Posterior vena cava (tissue), 2 donors: ENCODE measurements at places on chromosomes 5 and 9. TPM values are rescaled to one million over a fixed set of nuclear protein-coding genes. Genes with fewer than 3 reads are reported as not detected.
A peak's percentile ranks its signal among the peaks of the same experiment; 100 is the strongest.

DNA sequence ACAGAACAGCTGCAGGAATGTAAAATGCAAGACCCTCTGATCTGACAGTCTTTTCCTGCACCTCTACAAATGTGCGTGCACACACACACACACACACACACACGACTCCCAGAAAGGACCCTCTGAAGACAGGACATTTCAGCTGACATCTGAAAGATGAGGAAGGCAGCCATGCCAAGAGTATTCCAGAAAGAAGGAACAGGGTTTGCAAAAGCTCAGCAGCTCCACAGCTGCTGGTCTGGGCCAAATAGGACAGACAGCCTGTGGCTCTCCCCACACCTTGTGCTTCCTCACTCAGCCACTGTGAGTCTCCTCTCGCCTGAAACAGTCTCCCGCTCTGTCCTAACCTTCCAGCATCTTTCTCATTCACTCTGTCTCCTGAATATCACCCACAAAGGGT lies 189.0 kb downstream of the PALM2AKAP2 start:
- no peak for DNase-seq

- no peak for DNase-seq
Observed at GRCh38 chr9:79661279-79661678, 89.5 kb downstream of the TLE4 start.

The ENTPD2 gene
- total RNA-seq, result 1.2 TPM

The TMEM252 gene
- not detected for total RNA-seq

The GABRA6 gene
- not detected for total RNA-seq

The DDX31 gene
- 6.9 TPM for total RNA-seq

- DNase-seq, result no peak
Observed at GRCh38 chr5:129858131-129858675, 46.1 kb upstream of the CHSY3 start.

The HTR1A gene
- not detected for total RNA-seq

GRCh38 chr9:129109952-129110739 lies 447 bp downstream of the CRAT start:
- DNase-seq, result no peak

The ASS1 gene
- total RNA-seq, result 106 TPM

The MZB1 gene
- 1.0 TPM for total RNA-seq

The SLC45A2 gene
- not detected for total RNA-seq

The MBLAC2 gene
- total RNA-seq, result 5.0 TPM

- DNase-seq, result no peak
Observed at GRCh38 chr9:137982200-137982599, 104.6 kb downstream of the CACNA1B start.

DNA sequence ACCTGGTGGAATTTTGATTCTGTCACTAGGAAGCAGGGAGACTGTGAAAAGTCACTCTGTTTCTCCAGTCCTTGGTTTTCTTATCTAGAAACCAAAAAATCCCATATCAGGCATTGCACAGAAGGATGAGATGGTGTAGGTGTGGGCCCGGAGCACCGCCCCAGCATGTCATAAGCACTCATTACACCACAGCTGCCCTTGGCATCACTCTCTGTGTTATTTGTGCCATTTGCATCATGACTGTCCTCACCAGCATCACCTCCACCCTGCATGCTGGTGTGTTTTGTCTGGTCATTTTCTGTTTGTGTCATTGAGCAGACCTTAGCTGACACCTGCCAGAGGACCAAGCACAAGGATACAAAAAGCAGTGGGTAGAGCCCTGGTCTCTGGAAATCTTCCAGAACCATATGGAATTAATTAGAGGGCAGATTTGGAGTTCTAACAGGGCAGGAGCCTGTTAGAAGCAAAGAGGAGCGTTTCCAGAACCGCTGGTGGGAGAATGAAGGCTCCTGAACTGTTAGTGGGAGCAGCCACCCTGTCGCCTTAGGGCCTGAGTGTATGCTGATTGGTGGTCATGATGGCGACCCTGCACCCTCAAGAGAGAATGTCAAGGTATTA lies 99.3 kb downstream of the AMBP start:
- no peak for DNase-seq

DNA sequence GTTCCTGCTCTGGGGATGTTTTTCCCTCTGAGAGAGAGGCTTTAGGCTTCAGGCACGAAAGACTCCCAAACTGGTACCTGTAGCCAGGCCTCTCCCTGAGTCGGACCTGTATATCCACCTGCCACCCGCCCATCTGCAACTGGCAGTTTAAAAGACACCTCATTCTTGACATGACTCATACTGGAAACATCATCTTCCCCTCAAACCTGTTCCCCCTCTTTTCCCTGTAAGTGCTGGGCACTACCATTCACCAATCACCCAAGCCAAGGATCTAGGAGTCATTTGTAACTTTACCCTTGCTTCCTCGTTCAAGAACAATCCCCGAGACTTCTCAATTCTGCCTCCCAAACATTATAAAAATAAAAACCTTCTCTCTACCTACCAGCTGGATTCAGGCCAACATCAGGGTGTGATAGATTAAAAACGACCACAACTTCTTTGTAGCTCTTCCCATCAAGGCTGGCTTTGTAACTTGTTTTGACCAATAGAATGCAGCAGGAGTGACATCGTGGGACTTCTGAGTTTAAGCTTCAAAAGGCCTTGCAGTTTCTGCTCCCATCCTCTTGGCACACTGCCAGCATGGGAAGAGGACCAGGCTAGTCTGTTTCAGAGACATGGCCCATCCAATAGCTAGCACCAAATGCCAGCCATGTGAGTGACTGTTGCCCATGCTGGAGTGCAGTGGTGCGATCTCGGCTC lies 1.8 kb upstream of the WDR31 start:
- no peak for DNase-seq

- no peak for DNase-seq
Observed at GRCh38 chr5:169354263-169354662, 53.3 kb upstream of the SLIT3 start.

- no peak for DNase-seq
Observed at GRCh38 chr9:1723522-1724015, 291.6 kb upstream of the SMARCA2 start.

DNA sequence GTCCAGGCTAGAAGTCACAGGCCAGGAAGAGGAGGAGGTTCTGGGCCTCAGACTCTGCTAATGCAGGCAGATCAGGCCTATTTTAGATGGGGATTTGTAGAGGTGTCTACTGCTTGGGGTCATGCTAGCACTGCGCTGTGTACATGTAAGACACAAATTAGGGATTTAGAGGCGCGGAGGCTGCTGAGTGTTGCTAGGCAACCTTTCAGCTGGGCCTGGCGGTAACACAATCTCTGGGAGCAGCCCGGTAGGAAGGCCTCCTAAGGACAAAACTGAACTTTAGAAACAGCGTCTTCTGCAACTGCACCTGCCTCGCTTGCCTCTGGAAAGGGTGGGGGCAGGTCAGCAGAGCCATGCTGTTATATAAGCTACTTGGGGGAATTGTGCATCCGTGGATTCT lies 147.9 kb downstream of the MACROH2A1 start:
- DNase-seq, result no peak

The NACC2 gene
- 73.5 TPM for total RNA-seq

GRCh38 chr9:120267929-120268328 lies 312.0 kb downstream of the CDK5RAP2 start:
- DNase-seq, result no peak

DNA sequence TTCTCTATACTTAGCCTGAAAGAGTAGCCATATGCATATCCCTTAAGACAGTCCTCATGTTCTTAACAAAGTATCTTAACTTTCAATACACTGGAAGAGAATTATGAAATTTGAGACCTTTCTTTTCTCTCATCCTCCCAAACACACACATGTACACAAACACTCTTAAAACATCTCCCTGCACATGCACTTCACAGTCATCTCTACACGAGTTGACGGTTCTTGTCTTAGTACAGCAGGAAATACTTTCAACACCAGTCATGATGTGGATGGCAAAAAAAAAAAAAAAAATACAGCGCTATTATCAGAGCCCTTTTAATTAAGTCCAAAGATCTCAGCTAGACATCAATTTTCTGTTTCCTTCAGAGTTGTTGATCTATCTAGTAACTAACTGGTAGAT lies 43.6 kb upstream of the PCSK1 start:
- no peak for DNase-seq

The TRPM3 gene
- total RNA-seq, result 5.3 TPM

The NR2F1 gene
- total RNA-seq, result 41.7 TPM

DNA sequence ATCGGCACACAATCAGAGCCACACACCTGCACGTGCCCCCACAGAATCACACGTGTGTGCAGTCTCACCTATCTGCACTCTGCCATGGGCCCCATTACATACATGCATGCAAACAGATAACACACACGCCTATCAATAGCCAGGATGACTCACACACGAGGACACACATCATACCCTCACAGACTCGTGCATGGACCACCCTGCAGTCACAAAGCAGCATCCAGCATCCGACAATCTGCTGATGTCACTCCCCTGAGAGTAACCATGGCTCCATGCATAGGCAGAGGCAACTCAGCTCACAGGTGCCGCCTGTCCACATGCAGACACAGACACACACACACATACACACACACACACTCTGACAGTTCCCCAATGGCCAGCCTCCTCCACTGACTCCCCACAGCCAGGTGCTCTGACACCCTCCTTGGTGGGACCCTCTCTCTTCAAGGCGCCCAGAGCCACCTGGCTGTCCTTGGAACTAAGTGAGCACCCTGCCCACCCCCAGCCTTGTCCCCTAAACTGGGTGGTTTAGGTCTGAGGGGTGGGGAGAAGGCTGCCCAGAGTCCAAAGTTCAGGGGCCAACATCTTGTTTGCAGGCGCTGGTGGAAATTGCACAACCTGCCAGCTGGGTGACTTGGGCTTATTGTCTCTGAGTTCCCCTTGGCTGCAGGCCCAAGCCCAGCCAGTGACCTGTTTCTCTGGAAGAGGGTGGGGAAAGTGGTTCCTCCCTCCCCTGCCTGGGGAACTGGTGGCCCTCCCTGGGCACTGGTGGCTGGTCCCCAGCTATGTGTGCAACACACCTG lies 34.6 kb upstream of the NEK6 start:
- DNase-seq, result peak; percentile 87

The C5orf52 gene
- total RNA-seq, result not detected

DNA sequence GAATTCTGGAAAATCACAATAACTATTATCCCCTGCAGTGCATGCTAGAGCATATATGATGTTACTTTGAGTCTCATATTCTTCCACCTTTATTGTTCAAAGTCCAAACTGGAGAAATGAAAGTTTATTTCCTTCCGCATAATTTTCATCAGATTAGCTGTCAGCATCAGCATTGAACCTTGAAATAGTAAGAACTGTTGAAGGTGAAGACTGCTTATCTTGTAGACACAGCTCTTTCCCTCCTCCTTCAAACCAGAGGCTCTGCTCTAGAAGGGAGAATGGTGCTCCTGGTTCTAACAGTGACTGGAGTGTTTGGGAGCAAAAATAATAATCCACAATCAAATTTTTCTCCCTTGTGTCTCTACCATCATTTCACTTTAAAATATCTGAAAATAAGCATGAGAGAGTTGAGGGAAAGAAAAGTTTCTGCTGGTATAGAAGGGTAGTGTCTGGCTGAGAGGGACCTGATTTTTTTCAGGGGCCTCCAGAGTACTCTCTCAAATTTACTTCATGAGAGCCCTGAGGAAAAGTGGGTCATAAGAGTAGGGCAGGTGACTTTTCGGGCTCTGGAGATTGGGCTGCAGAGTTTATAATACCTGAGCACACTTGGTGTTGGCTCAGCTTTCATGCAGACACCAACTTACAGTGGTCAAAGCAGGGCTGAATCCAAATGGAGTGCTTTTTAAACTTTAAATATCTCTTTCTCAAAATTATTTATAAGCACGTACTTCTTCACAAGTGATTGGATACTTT lies 170.4 kb downstream of the ZDHHC21 start:
- DNase-seq, result no peak

DNA sequence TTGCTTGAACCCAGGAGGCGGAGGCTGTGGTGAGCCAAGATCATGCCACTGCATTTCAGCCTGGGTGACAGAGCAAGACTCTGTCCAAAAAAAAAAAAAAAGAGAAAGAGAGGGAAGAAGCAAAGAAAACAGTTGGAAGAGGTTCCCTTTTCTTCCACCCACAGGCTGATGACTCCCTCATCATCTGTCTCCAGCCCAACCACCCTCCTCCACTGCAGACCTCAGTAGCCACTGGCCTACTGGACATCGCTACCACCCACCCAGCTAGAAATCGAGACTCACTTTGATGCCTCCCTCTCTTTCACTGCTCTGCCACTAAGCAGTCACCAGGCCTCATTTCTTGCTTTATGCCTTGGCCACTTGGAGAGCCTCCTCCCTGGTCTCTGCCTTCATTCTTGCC lies 71.2 kb downstream of the NIPSNAP3B start:
- no peak for DNase-seq

DNA sequence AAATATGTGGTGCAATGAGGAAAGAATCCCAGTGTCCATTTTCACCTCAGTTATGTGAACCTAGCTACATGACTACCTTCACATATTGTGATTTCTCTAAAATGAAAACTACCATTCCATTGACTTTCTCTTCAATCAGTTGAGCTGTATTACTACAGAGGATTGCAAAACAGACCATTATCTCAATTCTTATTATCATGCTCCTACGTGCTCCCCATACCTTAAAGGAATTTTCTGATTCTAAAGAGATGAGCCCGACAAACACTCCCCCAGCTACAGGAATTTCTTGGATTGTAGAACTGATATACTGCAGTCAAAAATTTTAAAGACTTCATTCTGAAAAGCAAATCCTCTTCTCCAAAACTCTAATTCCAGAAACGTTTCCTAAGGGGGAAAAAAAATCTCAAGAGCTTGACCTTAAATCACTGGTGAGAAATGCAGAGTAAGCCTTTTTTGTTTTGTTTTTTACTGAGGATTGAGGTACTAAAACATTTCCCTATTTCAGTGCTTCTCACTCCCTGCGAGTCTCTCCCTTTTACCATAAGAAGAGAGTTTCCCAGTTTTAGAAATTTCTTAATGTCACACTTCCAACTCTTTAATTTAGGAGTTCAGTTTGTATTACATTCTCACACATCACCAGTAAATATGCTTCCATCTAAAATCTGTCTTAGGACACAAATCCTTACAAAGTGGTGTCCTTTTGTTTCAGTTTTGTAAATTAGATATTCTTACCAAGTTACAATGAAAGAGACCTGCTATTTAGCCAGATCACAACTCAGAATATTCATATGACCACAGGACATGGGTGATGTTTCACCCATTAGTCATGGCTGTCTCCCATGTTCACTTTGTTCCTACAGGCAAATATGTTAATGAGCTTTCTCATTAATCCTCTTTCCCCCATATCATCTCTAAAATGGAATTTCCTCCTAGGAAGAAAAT lies 203.8 kb downstream of the TSSK1B start:
- no peak for DNase-seq

- DNase-seq, result no peak
Observed at GRCh38 chr5:115578657-115579056, 23.6 kb downstream of the TICAM2 start.

GRCh38 chr5:82354543-82354942 lies 76.4 kb upstream of the RPS23 start:
- DNase-seq, result no peak

The FOXD4L5 gene
- not detected for total RNA-seq

DNA sequence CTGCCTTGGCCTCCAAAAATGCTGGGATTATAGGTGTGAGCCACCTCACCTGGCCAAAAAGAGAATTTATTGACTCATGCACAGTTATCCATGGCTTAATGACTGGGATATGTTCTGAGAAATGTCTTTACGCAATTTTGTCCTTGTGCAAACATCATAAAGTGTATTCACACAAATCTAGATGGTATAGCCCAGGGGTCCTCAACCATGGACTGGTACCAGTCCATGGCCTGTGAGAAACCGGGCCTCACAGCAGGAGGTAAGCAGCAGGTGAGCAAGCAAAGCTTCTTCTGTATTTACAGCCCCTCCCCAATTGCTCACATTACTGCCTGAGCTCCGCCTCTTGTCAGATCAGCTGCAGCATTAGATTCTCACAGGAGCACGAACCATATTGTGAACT lies 12.4 kb upstream of the SIL1 start:
- DNase-seq, result no peak
